Astrocyte of the spinal cord (primary cell): ENCODE measurements at places on chromosomes 1 and 21.
A peak's percentile ranks its signal among the peaks of the same experiment; 100 is the strongest.

DNA sequence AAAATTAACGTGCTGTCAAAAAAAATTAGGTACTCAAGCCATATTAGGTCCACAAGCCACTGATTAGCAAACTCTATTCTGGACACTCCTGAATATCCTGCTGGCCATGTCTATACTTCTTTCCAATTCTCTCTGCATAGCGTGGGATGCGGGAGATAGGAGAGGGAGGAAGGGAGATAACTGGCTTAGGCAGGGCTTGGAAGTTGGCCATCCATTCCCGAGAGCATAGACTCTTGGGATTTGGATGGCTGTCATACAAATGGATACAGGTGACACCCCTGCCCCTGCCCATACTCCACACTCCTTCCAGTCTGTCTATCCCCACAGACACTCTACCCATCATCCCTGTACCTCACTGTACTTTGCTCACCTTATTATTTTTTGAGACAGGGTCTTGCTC is 2.3 kb upstream of the PRELP start:
- DNase-seq = no peak

DNA sequence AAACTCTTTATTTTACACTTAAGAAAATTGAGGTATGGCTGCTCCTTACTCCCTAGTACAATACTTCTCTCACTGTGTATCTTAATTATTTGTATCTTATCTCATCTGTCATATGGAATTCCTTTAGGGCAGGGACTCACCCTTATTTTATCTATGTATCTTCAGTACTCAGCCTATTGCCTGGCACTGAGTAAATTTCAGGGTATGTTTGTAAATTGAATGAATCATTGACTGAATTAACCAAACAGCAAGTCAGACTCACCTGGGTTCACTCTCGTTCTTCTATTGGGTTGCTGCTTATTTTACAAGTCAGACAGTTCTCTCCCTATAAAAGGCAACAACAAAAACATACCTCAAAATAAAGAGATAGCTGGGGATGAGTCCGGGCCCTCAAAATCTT is 63.8 kb downstream of the LAMC1 start:
- DNase-seq = no peak

DNA sequence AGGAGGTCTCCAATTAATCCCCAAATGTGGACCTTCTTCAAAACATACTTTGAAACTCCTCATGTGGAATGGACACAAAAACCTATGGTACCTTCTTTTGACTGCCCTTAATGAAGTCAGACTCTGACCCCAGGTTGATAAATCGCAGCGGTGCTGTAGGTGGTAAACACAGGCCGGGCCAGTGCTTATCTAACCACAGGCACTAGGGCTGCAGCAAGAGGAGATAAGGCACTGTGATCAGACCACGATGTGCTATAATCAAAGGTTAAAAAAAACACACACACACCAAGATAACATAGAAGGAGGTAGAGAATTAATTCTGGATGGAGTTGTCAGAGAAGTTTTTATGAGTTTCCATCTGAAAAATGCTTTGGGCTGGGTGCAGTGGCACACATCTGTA is 52.3 kb upstream of the SIPA1L2 start:
- DNase-seq = no peak

DNA sequence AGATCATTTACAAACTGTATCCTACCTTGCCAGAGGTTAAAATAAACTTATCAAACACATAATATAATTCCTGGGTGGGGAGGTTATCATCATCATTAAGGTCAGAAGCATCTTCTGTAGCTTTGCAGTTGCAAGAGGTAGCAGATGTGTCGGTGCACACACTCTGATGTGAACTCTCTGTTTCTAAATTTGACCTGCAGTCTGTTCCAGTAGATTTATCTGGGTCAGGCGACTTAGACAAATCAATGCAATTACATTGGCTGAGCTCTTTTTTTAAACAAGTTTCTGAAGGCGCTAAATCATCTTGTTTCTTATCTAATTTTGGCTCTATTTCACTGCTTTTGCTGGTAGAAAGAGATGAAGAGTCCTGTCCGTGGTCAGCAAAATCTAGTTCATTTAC is 70.4 kb downstream of the PRPF38A start:
- no peak for DNase-seq

DNA sequence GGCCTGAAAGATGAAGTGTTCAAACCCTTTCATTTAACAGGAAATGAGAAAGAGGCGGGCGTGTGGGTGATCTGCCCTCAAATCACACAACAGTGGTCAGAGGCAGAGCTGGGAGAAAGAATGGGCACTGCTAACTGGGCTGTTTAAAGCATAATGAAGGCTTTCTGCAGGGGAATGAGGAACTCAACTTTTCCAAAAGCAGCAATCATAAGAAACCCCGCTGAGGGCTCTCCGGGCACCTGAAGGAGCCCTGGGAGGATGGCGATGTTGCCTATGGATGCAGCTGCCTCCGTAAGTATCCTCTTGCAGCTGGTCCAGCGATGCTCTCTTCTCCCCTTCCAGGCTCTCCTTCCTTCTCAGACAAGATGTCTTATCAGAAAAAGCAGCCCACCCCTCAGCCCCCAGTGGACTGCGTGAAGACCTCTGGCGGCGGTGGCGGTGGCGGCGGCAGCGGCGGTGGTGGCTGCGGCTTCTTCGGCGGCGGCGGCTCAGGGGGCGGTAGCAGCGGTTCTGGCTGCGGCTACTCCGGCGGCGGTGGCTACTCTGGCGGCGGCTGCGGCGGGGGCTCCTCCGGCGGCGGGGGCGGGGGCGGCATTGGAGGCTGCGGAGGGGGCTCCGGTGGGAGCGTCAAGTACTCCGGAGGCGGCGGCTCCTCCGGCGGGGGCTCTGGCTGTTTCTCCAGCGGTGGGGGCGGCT is 1.2 kb downstream of the LORICRIN start:
- DNase-seq = no peak

GRCh38 chr1:64100791-64101190 is 102.6 kb upstream of the UBE2U start:
- peak; percentile 17 for DNase-seq

DNA sequence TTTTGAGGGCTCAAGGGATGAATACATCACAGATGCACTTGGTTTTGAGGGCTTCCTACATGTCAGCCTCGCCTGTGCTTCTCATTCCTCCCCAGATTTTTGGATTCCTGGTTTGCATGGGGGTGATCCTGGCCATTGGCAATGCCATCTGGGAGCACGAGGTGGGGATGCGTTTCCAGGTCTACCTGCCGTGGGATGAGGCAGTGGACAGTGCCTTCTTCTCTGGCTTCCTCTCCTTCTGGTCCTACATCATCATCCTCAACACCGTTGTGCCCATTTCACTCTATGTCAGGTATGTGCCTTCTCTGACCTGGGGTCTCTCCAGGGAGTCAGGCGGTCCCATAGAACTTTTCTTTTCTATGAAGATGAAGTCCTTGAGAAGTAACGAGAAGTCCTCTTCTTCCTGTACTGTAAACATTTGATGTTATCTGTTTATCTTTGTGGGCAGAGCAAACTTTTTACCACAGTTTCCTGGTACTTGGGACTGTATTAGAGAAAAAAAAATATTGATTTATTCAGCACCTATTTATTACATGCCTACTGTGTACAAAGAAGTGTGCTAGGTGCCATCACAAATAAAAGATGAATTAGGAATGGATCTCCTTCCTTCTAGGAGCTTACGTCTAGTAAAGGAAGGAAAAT is 12.0 kb downstream of the ATP8B2 start:
- DNase-seq = no peak

DNA sequence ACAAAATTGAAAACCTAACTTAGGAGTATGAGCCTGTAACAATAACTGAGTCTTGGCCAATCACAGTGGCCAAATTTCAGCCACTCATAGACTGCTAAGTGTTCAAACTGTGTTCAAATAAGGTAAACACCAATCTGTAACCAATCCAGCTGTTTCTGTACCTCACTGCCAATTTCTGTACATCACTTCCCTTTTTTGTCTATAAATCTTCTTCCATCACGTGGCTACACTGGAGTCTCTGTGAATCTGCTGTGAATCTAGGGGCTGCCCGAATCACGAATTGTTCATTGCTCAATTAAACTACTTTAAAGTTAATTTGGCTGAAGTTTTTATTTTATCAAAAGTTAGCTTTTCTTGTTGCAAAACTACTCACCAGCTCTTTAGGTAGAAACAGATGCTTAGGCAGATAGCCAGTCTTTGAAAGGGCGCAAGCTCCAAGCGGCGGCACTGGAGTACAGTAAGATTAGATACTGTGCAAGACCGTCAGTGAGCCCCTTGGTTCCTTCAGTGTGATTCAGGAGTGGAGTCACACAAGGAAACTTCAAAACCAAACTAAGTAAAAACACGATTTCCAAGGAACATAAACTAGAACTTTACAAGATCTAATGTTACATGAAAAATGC is 43.2 kb upstream of the ADGRL2 start:
- DNase-seq = no peak

- peak; percentile 97 for DNase-seq
These were observed 237.0 kb downstream of the MRPL39 start for GRCh38 chr21:25370311-25370744.

- DNase-seq = no peak
These were observed 32.0 kb upstream of the PRDX6 start for GRCh38 chr1:173445164-173445563.

DNA sequence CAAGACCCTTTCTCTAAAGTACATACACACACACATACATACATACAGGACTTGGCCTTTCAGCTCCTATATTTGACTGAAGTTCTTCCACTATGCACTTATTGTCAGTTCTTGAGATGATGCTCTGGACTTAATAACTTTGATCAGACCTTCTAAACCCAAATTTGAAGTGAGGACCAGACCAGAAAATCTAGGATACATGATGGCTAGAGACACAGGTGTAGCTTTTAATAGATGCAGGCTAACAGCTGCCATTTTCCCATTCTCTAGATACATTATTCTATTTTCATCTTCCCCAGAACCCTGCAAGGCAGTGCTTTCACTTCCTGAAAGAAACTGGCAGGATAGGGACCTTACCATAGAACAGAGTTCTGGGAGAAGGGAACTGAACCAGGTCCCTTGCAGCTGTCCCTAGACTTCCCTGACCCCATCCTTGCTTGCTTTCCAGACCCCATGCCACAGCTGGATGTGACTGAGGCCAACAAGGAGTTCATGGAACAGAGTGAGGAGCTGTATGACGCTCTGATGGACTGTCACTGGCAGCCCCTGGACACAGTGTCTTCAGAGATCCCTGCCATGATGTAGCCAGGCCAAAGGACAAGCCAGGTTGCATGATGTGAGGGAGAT is 14.9 kb upstream of the RAB42 start:
- no peak for DNase-seq

DNA sequence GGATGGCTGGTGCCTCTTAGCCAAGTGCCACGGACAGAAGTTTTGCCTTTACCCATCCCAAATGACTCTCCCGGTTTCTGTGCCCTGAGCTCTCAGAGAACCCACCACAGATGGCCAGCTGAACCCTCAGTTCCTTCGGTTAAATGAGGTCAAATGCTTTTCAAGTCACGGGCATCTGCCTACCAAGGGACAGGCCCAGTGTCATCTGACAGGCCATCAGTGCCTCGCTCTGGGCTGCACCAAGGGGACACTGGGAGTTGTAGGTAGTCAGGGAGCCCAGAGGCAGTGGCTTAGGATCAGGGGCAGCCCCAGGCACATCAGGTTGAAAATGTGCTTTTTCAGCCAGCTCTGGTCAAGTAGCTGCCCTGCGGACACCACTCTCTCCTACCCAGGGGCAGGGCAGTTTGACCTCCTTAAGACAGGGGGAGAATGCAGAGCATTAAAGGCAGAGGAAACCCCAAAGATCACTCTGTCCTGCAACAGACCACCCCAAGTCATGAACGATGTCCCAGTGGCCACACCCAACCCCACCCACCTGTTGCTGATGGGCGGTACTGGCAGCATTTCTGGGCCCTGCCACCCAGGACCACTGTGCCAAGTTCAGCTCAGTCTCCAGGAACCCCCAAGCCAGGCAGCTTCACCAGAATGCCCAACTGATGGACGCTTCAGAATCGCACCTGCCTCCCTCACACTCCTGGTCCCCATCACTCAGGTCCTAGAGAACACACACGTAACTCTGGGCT is 60.7 kb downstream of the CASZ1 start:
- DNase-seq = no peak

- no peak for DNase-seq
These were observed 121.7 kb upstream of the KIAA0040 start for GRCh38 chr1:175314300-175314699.
